ENCODE measurements at places on chromosomes 7 and 10. TPM values are rescaled to one million over a fixed set of nuclear protein-coding genes. Genes with fewer than 3 reads are reported as not detected.

The ADIRF gene
- 36.5 TPM for total RNA-seq

The TAS2R38 gene
- total RNA-seq: not detected

The VIPR2 gene
- not detected for total RNA-seq

The HUS1 gene
- 19.2 TPM for total RNA-seq

The PIK3CG gene
- 12.2 TPM for total RNA-seq

The JAZF1 gene
- 5.5 TPM for total RNA-seq

The SCART1 gene
- 0.73 TPM for total RNA-seq

The PRPF18 gene
- total RNA-seq: 29.6 TPM

The TRIM50 gene
- not detected for total RNA-seq

The IKZF1 gene
- total RNA-seq: under 0.01 TPM

The GJC3 gene
- not detected for total RNA-seq

The GPR146 gene
- 29.8 TPM for total RNA-seq

The COA1 gene
- total RNA-seq: 53.5 TPM

The KLF6 gene
- total RNA-seq: 142 TPM

The MYO3A gene
- total RNA-seq: not detected

The OPALIN gene
- not detected for total RNA-seq

The CCDC201 gene
- not detected for total RNA-seq

The HOXA7 gene
- 0.13 TPM for total RNA-seq

The RPP30 gene
- 53.6 TPM for total RNA-seq

The LIPM gene
- not detected for total RNA-seq

The SPDYE3 gene
- total RNA-seq: not detected

The TFEC gene
- 15.4 TPM for total RNA-seq

The SAMD9L gene
- 15.0 TPM for total RNA-seq

The SYCE1 gene
- total RNA-seq: not detected

The CHN2 gene
- total RNA-seq: 0.78 TPM

The ICA1 gene
- 23.8 TPM for total RNA-seq

The CHCHD3 gene
- total RNA-seq: 91.3 TPM

The CALHM3 gene
- not detected for total RNA-seq

The NEURL1 gene
- total RNA-seq: 0.11 TPM

The PILRB gene
- total RNA-seq: 10.8 TPM

The SUN3 gene
- total RNA-seq: not detected

The NODAL gene
- total RNA-seq: not detected

The SMO gene
- total RNA-seq: 5.0 TPM

The TDRD1 gene
- not detected for total RNA-seq

The SEMA4G gene
- total RNA-seq: 0.60 TPM

The MBLAC1 gene
- total RNA-seq: 3.0 TPM

The BAIAP2L1 gene
- total RNA-seq: 0.04 TPM

The P4HA1 gene
- 94.1 TPM for total RNA-seq

The MCM10 gene
- total RNA-seq: 11.5 TPM

The COL1A2 gene
- total RNA-seq: 19.1 TPM

Data from pulmonary artery endothelial cell (primary cell).